SJSA1 (cell line): ENCODE measurements at places on chromosomes 13 and 19.

DNA sequence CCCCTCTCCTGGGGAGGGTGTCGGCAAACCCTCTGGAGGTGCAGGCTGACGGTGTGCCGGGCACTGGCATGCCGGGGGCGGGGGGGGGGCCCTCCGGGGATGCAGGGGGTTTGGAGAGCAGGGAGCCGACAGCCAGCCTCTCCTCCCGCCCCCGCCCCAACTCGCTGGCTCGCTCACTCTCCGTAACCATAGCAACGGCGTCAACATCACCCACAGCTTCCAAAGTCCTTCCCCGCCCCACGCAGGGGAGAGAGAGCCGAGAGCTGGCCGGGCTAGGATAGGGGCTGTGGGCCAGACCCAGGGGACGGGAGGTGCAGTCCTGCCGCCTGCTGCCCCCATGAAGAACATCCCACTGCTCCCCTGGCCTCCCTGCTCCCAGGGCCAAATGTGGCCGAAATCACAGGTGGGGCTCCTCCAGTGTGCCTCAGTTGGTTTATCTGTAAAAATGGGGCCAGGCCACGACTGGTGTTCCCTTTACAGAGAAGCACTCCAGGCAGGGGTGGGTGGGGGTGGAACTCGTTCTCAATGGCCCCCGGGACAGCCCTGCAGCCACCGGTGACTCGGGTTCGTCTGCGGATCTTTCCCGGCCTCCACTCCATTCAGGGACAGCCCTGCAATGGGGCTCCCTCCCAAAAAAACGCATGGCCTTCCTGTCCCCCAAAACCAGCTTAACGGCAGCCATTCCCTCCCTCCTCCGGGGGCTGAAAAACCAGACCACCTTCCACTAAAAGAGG, 3.2 kb downstream of the KLF16 start:
- no peak for DNase-seq

DNA sequence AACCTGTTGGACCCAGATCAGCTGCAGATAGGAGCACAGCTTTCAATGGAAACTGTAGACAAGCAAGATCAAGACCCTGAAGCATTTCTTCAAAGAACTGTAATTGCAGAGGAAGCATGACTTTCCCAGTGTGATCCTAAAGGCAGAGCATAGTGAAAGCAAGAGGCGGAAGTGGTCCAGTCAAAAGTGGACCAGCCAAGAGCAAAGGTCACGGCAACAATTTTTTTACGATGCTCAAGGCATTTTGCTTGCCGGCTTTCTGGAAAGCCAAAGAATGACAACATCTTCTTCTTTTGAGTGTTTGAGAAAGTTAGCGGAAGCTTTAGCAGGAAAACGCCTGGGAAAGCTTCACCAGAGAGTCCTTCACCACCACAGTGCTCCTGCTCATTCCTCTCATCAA, 111.6 kb downstream of the RNF17 start:
- no peak for DNase-seq

- no peak for DNase-seq
Measured at GRCh38 chr13:70703755-70704154, 595.5 kb upstream of the KLHL1 start.

- DNase-seq: peak; percentile 80
Measured at GRCh38 chr19:10812902-10813404, 23.1 kb downstream of the TMED1 start.

GRCh38 chr13:50914848-50915247, 5.3 kb downstream of the RNASEH2B start:
- DNase-seq: no peak
